NCI-H345 (cell line): ENCODE measurements at places on chromosomes 1 and 21.

- DNase-seq, result no peak
Measured at GRCh38 chr1:14846688-14847087, 248.2 kb downstream of the KAZN start.

DNA sequence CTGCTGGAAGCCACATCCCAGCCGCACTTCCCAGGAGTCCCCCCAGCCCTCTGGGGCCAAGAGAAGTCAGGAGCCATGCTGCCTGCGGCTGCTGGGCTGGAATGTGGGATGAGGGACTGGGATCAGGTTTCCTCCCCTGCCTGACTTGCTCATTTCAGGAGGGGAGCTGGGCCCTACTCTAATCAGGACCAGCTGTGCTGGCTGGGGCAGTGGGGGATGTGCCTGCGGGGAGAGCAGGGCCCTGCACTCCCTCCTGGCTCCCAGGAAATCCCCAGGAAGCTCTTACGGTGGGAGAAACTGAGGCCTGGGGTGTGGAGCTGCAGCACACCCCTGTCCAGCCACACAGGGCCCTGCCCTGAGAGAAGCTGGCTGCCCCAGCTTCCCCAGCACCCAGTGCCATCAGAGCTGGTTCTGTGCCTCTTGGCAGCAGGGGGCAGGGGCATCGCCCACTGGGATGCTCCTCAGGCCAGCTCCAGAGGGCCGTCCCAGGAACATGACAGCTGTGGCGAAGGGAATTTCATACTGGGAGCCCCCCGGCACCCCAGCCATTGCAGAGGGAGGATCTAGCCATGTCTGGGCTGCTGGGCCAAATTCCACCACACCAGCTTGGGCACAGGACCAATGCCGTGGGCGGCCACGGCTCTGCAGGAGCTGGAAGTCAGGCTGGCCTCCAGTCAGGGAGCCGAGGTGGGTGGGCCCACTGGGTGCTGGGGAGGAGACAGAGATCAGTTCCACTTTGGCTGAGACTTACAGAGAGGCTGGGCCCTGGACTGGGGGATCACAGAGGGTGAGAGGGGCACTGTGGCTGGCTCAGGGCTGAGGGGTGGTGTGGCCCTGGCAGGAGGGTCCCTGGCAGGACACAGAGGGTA, 21.3 kb upstream of the PRSS38 start:
- DNase-seq, result no peak

DNA sequence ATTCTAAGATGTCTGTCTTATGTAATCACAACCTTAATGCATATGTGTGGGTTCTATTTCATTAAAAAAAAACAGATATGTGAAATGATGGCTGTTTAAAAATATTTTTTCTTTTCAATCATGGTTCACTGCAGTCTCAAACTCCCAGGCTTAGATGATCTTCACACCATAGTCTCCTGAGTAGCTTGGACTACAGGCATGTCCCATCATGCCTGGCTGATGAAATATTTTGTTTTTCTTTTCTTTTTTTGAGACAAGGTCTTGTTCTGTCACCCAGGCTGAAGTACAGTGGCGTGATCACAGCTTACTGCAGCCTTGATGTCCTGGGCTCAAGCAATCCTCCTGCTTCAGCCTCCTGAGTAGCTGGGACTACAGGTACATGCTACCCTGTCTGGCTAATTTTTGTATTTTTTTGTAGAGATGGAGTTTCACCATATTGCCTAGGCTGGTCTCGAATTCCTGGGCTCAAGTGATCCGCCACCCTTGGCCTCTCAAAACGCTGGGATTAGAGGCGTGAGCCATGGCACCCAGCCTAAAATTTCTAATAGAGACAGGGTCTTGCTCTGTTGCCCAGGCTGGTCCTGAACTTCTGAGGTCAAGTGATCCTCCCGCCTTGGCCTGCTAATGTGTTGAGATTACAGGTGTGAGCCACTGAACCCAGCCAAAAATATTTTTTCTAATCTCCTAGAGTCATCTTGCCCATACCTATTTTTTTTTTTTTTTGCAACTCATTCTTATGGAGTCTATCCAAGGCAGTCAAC, 67.6 kb downstream of the GIPC2 start:
- no peak for DNase-seq

GRCh38 chr1:156676820-156677615, at the start of gene NES:
Gene NES (minus strand): TSS chr1:156677407. CDS start chr1:156677264, 143 bp downstream.
- peak; percentile 36 for DNase-seq

DNA sequence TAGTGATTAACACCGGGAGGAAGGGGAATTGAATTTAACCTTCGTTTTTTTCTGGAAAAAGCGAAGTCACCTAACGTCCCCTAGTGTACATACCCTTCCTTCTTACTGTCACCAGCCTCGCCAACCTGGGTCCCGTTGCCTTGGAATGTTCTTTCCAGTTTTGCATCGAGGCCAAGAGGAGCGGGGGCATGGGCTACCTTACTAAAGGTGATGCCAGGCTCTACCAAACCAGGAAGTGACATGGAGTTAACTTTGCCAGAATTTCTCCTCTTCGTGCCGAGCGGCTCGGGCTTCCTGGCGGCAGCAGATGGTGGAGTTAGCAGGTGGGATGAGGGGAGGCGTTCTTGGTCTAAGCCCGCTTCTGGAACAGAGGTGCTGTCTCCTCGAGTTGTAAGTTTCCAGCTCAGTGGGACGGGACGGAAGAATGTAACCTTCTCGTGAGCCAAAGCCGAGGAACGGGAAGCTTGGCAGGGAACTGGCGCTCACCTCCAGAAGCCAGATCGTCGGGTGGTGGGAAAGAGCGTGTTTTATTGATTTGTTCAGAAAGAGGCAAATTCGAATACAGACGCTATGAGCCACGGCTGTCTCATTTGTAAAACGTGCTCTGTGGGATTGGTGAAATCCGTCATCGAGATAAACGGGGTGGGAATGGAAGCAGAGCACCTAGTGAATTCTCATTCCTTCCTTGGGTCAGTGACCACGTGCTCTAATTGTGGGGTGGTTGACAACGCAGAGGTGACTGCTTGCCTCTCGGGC, 486 bp downstream of the NIPAL3 start:
- DNase-seq, result no peak

- DNase-seq, result no peak
Measured at GRCh38 chr1:168767894-168768584, 39.0 kb upstream of the DPT start.

DNA sequence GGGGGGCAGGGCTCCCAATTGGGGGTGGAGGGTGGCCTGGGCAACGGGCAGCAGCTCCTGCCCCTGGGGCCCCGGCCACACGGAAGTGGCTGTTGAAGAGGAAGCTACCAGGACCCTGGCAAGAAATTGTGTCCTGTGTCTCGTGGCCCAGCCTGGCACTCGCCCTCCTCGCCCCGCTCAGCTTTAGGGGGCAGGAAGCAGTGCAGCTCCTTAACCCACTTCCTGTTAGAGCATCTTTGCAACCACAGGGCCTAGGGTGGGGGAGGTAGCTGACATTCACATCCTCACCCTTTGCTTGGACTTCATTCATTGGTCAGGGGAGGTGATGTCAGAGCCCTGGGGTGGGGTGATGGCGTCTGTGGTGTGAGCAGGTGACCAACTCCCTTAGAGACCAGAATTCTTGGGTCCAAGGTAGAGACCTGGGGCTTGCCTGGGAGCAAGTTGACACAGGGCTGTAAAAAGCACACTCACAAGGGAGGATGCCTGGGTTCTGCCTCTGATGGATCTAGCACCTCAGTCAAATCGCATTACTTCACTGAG, at the start of gene ARHGAP30:
Gene ARHGAP30, minus strand, starts transcription at position 161 of the 540 bp plus-strand sequence. CDS start 267 bp downstream, outside the sequence.
- no peak for DNase-seq

DNA sequence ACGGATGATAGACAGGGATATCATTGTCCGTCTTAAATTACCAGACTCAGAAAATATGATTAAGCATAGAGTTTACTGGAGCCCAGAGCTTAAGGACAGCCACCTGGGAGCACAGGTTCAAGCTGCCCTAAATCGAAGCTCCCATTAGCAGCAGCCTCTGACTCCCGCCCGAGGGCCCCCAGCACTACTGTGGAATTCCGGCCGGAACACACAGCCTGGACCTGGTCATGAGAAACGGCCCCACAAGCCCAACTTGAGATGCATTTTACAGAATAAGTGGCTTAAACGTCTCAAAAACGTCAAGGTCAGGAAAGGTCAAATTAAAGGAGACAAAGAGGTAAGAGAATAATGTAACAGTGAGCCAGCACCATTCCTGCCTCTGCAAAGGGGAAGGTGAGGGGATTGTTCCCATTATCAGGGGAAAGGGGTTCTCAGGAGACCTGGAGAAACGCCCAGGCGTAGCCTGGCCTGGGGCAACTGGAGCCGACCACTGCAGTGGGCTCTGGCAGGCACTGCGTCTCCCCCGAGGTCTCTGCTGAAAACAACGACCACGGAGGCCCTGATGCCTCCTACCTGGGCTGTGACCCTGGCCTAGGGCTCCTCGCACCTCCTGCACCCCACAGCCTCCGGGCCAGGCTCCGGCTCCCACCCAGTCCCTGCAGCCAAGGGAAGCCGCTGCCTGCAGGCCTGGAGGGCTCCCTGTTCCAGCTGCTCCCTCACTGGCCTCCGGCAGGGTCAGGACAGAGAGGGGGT, 11.5 kb upstream of the COL6A1 start:
- DNase-seq, result no peak
